Activated CD8-positive, alpha-beta memory T cell treated with anti-CD3 and anti-CD28 coated beads for 1 hour (primary cell): ENCODE measurements at places on chromosomes 12 and 14.

DNA sequence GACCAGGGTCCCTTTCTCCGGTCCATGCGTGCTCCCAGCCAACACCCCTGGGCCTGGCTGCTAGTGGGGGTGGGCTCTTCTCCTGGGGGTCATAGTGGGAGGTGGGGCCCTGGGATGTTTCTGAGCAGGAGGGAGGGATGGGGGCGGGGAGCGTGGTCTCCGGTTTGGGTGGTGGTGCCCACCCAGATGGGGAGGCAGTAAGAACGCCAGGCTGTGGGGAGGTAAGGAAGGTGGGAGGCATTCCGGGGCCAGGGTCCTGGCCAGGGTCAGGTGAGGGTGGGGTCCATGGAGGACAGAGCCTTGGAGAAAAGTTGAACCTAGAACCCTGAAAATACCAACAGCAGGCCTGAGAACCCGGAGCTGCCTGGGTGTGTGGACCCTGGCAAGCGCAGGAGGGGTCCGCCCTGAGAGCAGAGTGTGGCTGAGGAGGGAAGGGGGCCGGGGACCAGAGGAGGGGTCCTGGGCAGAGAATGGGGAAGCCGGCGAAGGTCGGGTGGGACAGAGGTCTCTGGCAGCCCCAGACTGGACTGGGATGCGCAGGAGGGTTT, 5.7 kb downstream of the CRIP2 start:
- DNase-seq = no peak

DNA sequence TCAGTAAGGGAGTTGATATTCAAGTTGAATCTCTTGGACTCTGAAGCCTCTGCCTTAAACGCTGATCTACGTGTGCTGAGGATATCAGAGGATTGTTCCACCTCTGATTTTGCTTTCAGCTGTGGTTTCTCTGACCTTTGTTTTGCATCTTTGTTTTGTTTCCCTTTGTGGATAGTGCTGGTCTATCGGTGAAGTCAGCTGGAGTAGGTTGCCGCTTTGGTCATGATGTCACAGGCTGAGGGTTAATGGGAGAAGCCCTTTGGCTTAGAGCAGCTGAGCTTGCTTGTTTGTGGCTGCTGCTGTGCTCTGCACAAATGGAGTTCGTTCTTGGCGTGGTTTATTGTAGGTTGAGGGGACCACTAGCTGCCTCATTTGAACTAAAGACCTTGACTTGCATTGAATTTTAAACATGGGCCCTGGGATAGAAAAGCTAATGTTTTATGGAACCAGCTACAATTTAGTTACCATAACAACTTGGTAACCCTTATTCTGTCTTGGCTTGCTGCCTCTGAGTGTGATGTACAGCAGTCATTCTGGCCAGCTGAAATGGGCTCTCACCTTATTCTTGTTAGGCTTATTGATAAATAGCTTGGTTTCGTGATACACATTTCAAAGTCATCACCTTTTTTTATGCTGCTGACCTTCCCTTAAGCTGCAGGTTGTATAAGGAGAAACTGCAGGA, 284.5 kb upstream of the E2F7 start:
- no peak for DNase-seq

DNA sequence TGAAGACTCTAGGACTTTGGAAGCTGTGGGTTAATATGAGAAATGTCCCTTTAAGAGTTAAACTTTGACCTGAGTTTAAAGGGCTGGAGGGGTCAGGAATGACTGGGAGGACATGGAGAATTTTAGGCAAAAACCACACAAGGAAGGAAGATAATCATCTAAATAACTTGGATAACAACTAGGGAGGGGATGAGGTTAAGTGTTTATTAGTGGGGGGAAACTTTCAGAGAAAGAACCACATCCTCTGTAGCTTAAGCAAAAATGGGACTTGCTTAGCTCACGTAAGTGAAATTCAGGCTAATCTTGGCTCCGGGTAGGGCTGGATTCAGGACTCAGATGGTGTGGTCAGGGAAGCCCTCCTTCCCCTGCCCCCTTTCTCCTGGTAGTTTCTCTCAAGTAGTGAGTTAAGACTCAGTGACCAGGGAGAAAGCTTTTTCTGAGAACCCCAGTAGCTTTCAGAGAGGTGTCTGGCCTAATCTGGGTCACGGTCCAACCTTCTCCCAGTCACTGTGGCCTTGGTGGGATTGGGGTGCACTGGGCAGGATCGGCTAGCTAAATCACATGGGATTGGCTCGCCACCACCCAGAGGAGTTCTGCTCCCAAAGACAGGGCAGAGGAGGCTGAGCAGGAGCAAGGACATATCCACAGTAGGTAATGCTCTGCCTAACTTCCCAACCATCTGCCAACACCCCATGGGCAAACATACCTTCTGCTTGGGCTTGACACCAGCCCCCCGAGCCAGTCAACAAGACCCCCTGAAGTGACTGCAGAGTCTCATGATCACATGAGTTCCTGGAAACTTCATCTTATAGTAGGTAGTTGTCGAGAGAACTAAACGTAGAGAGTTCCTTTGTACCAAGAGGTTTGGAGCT, 52.8 kb downstream of the ARF6 start:
- DNase-seq = no peak

- no peak for DNase-seq
Measured at GRCh38 chr12:40068416-40068815, 37.5 kb downstream of the SLC2A13 start.

- DNase-seq = no peak
Measured at GRCh38 chr14:47541662-47542061, 133.7 kb downstream of the MDGA2 start.

DNA sequence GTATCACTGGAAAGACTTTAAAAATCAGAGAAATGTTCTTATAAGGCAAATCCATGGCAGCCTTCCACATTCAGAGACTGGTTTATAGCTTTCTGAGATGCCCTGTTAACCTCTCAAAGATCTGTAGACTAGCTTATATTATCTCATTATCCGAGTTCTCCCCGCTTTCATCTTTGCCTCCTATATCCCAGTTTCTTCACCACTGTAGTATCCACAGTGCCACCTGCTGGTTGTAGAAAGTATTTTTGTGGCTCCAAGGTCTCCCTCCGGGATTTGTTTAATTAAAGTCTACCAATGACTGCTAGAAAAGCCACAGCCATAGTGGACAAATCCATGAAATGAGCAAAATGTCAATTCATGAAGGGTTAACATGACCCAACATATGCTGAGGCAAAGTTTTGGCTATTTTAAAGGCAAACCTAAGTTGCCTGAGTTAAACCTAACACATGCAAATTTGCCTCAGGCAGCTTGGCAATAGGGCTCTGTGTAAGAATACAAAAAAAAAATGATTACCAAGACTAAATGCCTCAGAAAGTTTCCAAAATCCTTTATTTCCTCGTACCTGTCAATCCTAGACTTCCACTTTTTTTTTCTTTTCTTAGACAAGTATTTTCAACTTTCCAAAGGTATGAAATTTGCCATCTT, 218.8 kb upstream of the BMP4 start:
- no peak for DNase-seq

GRCh38 chr14:52596320-52596719, 43.7 kb downstream of the GPR137C start:
- no peak for DNase-seq

DNA sequence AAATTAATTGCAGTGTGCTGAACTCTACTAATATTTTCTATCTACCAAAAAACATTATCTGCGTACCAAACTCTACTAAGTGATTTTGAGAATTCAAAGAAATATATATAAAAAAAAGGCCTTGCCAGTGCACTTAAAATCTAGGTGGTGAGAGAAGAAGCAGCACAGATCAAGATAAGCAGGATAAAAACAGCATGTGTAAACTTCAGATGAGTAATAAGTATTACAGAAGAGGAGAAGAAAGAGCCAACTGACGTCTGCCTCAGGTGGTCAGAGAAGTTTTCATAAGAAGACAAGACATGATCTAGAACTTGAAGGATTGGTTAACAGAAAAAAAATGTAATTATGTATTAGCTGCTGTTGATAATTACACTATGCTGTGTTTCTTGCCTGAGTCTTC, 166.4 kb downstream of the DUSP6 start:
- no peak for DNase-seq

DNA sequence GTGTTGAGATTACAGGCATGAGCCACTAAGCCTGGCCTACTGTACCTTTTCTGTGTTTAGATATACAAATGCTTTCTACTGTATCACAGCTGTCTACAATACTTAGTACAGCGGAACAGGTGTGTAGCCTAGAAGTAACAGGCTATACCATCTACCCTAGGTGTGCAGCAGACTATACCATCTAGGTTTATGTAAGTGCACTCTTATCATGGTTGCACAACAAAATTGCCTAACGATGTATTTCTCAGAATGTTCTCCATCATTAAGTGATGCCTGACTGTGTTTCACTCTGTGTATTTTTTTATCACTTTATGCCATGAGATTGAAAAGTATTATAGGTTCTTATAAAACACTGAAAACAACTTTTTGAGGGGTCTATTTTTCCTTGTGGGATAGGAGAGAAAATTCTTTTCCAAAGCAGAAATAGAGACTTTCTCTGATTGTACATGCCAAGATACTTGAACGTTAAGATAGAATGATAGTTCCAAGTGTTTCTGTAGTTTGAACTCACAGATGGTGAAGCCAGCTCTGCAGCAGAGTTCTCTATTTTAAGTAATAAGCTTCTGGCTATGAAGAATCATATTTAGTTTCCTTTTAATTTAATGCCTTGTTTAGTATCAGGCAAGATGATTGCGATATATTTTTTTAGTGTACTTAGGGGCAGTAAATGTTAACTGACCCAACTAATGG, 17.0 kb downstream of the TMPRSS12 start:
- DNase-seq = no peak

- DNase-seq = no peak
Measured at GRCh38 chr12:76186131-76186906, 101.8 kb upstream of the NAP1L1 start.

GRCh38 chr12:22160396-22161003, 114.5 kb downstream of the CMAS start:
- no peak for DNase-seq

GRCh38 chr12:68154779-68155178, 4.8 kb downstream of the IFNG start:
- DNase-seq = no peak

DNA sequence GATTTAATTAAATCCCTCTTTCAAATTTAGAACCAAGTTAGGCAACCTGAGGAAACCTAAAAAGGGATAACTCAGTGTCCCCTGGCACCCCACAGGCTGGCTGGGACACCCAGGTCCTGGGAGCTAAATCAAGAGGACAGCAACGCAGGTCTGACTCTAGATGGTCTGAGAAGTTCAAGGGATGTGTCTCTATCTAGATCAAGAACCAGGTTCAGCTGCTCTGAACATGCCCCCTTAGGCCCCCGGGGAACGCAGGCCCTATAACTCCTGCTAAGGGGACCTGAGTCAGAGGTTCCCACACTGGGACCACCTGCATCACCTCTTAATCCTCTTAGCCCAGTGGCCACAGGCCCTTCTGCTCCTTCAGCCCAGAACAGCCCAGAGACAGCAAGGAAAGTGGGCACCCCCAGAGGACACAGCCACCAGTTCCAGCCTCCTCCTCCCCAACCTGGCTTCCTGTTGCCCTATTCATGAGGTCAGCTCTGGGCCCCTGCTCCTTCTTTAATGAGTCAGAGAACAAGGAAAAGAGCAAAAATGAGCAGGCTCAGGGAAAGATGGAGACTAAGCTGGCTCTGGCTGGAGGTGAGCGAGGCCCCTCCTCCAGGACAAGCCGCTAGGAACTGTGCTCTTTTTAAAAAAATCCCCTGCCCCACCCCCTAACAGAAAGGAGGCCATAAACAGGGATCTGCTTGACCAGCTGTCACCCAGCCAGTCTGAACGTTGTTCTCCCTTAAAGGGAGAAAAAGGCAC, 10.8 kb downstream of the PITPNM2 start:
- no peak for DNase-seq

- no peak for DNase-seq
Measured at GRCh38 chr12:26298785-26299621, 103.6 kb downstream of the SSPN start.

DNA sequence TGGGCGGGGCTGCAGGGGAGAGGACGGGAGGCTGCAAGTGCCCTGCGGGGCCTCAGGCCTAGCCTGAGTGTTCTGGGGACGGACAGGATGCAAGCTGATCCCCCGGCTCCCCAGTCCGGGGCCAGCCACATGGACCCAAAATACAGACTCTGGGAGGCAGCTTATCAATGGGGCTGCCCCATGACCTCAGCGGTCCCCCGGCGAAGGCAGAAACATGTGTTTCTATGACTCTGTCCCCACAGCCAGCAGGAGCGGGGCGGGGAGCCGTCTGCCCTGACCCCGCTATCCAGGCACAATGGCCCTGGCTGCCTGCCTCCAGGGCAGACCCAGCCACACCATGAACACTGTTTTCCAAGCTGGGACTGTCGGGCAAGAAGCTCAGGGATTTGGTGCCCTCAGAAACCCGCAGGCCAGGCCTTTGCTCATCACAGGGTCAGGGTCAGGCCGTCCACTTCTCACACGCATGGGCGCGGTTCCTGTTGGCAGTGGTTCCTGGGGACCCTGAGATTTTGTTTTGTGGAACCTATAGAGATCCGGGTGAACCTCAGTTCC, 75.0 kb downstream of the RFLNA start:
- no peak for DNase-seq

GRCh38 chr14:24798911-24799462, 165.0 kb upstream of the GZMB start:
- DNase-seq = no peak

DNA sequence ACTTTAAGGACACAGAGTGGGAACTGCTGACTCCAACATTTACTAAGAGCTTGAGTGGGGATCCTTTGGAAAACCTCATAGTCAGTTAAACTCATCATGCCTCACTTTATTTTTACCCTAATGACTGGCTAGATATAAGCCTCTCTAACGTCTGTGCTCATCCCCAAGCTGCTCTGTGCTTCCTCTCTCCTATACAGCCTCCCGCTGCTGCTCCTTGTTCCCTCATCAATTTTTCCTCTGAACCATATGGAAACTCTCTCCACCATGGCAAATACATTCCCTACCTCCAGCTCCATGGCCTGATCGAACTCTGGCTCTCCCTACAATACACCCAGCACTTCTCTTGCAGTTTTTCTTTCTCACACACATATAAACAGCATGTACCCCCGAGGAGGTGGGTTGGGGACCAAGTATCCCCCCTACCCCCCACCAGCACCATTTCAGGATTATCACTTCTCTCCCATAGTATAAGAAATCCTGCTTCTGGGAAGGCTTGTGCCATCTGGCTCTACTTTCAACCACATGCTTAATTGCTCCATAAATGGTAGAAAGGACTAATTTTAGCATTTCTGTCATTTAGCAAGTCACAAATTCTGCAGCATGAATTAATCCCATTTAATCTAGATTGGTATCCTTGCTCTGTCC, 39.2 kb upstream of the DYRK2 start:
- DNase-seq = no peak

DNA sequence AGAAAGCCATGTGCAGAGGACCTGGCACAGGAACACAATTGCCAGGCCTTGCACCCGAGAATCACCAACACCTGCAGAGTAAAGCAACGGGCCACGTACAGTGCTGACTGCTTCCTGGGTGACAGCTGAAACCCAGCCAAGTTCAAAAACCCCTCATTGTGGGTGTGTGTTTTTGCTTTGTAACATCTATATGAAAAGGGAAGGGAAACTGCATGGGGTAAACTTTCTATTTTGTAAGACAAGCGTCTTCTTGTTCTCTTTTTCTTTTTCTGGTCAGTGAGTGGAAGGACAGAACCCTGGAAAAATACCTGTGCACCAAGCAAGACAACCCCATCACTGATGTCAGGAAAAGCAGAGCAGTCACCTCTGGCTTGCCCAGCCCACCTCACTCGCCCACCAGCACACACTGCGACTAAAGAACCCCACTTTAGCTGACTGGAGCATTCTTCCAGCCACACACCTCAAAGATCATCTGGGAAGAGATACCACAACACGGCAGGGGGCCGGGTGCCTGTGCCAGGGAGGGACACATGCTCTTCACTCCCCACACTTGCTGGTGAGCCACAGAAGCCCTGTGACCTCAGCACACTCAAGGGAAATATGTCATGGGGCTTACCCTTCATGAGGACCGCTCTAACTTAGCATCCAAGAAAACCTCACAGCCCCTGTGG, 172.3 kb downstream of the NDUFA12 start:
- DNase-seq = no peak
